ENCODE measurements at places on chromosomes 7 and 10.

DNA sequence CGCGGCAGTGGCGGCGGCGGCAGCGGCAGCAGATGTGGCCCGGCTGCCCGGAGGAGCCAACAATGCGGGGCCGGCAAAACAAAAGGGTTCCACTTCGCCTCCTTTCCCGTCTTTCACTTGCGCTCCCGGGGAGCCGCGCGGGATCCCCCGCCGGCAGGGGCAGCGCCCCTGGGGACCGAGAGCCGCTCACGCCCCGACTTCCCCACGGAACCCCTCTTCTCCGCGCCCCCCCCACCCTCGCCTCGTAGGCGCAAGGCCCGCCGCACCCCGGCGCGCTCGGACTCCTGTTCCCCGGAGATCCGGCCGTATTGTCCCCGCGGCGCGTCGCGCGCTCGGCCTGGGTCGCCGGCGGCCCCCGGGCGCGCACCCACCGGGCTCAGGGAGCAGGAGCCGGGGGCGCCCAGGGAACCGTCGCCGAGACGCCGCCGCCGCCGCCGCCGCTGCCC, 854 bp downstream of the CTBP2 start:
- DNase-seq, result no peak

DNA sequence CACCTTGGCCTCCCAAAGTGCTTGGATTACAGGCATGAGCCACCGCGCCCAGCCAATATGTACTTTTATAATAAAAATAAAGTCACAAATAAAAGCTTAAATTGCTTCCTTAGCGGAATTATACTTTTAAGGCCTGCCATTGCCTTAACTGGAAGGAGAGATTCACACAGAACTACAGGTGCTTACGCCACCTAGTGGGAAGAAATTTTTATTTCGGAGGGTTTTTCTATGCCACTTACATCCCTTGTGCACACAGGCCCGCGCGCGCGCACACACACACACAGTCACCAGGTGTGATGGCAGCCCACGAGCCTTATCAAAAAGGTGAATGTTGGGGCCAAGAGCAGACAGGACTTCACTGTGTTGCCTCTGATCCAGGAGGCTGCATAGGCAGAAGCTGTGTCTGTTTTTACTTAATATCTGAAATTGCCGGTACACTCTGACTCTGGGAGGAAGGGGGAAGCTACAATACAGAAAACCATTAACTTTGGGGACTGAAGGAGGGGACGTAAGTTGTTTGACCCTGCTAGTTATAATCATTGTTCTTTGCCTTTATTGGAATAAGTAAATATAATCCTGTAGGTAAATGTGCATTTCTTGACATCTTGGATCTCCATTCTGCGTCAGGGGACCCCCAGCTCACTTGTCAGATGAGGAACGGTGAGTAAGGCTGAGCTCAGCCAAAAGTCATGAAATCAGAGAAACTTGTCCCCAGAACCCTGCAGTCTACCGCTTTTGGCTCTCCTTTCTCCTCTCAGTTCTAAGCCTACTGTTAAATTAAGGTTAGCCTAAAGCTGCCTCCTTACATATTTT, 87.1 kb downstream of the SLC16A9 start:
- DNase-seq, result no peak

DNA sequence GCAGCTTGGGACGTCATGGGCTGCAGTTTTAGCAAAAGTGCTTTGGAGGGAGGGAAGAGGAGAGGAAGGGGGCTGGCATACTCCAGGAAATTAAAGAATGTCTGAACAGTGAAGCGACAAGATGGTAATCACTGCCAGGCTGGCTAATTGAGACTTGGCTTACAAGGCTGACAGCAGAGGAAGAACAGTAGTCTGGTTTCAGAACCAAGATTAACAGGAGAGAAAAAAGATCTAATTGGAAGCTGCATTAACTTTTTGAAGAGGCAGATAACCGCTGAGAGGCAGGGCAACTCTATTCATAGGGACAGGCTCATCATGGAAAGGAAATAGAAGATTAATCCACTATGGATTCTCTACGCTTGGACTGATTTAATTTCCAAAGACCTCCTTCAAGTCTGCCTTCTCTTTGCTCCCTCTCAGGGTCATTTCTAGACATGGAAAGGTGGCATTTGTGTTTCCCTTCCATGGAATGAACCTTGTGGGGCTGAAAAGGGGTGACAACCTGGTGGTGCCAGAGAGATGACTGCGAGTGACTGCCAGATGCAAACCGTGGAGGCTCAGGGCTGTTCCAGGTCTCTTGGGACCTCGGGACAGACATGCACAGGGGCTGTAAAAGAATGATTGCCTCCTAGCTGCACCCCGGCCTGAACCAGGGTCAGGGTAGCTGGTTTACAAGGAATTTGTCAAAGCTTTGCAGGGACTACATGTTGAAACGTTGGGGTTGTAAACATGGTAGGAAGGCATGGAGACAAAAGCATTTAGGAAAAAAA, 210.2 kb upstream of the NPY start:
- DNase-seq, result no peak

- no peak for DNase-seq
These were observed 152.4 kb downstream of the DKK1 start for GRCh38 chr10:52466464-52466863.

- DNase-seq, result no peak
These were observed 223.6 kb upstream of the CELF2 start for GRCh38 chr10:10794046-10794445.

GRCh38 chr7:93133005-93133404, 15.2 kb downstream of the SAMD9L start:
- DNase-seq, result no peak

DNA sequence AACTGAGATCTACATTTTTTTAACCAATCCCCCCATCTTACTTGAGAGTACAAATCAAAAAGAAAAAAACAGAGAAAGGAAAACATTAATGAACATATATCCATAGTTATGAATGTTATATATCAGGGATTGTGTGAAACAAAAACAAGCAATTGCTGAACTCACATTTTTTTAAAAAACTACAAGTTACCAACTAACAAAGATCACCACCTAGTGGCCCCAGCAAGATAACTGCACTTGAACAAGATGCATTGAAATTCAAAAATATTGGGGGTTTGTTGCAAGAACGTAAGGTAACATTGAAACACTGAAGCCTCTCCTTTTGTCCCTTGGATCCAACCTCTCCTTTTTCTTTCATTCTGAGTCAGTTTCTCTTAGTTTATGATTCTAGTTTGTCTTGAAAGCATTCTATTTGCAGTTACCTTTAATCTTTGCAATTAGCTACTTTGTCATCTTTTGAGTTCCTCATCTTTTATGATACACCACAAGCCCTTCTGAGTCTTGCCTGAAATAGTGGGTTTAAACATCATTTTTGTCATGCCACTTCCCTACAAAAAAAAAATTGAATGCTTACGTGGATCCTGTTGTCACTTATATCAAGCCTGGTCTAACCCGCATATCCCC, 87.3 kb upstream of the TES start:
- DNase-seq, result no peak

DNA sequence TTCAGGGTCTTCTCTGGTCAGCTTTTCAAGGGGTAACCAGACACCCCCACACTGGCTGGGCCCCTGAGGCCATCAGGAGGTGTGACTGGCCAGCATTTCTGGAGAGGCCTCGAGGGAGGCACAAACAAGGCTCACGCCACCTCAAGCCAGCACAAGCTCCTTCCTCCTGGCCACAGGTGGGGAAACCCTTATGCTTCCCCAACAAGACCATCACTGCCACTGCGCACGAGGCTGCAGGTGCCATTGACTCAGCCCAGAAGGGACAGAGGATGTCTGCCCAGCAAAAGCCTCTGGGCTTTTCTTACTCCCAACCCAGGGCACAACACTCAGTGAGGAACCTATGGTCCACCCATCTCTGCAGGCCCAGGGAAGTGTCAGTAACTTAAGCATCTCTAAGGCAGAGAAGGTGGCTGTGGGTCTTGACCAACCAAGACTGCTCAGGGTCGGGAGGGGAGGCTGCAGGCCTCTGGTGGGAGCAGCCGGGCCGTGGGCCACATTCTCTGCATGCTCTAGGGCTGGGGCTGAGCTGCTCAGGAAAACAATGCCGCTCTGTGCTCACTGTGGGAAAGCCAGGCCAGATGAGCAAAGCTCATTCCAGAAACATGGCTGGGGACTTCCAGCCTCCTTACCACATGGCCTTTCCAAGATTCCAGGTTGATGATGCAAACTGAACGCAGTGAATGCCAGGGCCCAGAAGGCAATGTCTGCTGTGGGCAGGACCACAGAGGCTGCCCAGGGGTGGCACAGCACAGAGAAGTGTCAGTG, 24.2 kb upstream of the RASSF4 start:
- DNase-seq, result no peak

DNA sequence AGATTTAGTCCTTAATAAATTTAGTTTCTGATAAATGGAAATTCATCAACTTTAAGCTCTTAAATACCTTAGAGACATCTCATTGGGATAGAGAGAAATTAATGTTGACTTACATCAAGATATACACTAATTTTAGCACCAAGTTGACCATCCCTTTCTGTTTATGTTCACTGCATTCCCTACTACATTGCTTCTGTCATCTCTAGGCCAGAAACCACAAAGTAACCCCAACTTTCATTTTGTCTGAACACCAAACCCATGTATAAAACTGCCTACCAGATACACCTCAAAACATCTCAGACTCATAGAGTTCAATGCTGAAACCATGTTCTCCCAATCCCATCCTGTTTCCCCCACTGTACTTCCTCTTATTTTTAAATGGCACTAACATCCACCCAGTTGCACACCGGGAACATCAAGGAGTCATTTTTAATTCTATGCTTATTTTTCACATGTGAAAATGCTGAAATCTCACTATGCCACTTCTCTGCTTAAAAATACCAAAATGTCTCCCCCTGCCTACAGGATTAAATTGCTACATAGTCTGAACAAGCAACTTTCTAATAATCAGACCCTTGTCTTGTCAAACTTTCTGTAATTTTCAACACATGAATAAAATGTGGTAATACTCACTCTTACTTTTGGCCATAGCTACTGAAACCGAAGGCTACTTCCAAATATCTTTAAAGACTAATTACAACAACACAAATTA, 201.6 kb downstream of the SEMA3D start:
- no peak for DNase-seq

GRCh38 chr10:14500172-14500765, 169.5 kb upstream of the FRMD4A start:
- DNase-seq, result no peak

GRCh38 chr10:131650169-131650705, 250.6 kb upstream of the PPP2R2D start:
- DNase-seq, result no peak

GRCh38 chr7:1210979-1211608, 21.6 kb upstream of the UNCX start:
- no peak for DNase-seq

GRCh38 chr7:8781166-8781565, 347.8 kb downstream of the NXPH1 start:
- DNase-seq, result no peak

DNA sequence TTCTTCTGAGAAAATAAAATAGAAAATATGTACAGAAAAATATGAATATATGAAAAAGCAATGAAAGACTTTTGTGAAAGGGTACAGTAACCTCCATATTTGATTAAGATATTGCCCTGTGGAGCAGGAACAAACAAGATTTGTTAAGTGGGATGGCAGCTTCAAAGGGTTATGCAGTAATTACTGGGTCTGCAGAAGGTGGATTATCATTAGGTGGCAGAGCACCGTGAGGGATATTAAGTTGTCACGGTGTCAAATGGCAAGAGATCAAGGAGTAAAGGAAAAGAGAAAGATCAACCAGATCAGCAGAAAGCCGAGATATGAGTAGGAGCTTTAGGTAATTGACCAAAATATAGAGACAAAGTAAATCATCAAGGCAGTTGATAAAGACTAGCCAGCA, 44.1 kb downstream of the DGKB start:
- DNase-seq, result no peak

DNA sequence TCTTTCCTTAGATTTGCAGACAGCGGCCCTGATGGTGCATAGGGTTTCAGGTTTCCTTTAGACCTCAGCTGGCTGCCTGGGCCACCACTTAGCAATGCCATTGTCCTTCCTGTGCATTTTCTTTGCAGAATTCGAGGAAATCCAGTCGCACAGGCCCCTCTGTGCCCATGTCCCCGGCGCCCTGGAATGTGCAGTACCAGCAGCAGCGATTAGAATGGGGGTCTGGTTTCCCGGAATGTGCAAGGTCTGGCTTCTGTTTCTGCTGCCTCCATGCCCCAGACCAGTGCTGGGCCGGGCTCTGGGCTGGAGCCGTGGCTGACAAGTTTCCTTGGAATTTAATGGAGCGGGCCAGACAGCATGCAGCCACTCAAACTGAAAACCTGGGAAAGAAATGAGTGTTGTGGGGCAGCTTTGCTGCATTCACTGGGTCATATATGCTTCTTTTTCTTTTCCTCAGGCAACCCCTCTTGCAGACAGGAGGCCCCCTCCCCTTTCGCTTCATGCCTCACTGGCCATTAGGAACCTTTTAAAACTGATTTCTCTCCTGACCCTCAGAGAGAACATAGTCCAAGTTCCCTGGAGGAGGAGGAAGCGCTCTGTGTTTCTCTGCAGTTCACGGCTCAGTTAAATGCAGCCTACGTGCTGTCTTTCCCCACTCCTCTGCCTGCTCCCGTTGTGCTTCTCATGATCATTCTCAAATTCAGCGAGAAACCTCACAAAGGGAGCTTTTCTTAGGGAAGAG, 14.4 kb downstream of the HTRA1 start:
- no peak for DNase-seq

GRCh38 chr7:103679151-103680132, 233.4 kb upstream of the SLC26A5 start:
- DNase-seq, result no peak

DNA sequence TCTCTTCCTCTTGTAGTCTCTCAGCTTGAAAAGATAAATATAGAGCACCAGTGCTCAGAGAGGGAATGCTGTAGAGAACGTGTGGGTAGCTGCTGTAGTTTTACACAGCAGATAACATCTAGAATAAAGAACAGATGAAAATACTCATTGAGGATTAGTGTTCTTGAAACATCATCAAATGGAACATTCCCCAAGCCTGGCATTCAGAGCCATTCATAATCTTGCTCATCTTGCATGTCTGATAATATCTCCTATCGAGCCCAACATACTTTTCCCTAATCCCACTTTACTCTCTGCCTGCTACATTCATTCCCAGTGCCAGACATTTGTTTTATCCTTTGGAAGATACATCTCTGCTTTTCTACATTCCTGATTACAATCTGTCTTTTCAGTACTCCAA, 35.2 kb downstream of the MCU start:
- DNase-seq, result no peak

DNA sequence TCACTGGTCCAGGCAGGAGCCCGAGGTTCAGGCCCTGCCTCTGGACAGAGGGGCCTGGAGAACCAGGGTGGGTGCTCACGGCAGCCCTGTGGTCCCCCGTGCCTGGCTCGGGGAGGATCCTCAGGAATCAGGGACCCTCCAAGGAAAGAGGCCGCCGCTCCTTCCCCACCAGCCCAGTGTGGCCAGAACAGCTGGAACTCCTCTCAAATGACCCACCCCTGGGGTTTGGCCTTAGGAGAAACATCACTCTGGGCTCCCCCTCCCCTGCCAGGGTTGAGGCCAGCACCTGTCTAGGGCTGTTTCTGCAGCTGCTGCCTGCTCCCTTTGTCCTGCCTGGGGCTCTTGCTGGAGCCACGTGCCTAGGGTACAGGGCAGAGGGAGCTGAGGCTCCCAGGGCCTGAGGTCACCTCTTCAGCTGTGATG, 161.0 kb downstream of the RNF216 start:
- DNase-seq, result no peak

GRCh38 chr10:51215951-51216834, 141.9 kb downstream of the PRKG1 start:
- DNase-seq, result no peak

- peak; percentile 89 for DNase-seq
These were observed 10.1 kb upstream of the C10orf95 start for GRCh38 chr10:102461187-102462054.

- DNase-seq, result no peak
These were observed 29.6 kb downstream of the PCBD1 start for GRCh38 chr10:70858759-70859158.

- no peak for DNase-seq
These were observed 4.7 kb upstream of the DENND2A start for GRCh38 chr7:140645166-140645900.

- no peak for DNase-seq
These were observed 32.0 kb downstream of the GPAM start for GRCh38 chr10:112151524-112152039.
